Osteoblast (primary cell): ENCODE measurements at places on chromosomes 3 and 15. TPM values are rescaled to one million over a fixed set of nuclear protein-coding genes. Genes with fewer than 3 reads are reported as not detected.

GRCh38 chr15:55522742-55523450 lies 14.9 kb upstream of the DNAAF4 start:
- H3K4me1 ChIP-seq: no peaks in the 10 kb centered on the region
- DNase-seq: no peak
- H3K27me3 ChIP-seq: no peaks in the 10 kb centered on the region
- no peaks in the 10 kb centered on the region for H3K36me3 ChIP-seq
- no peak overlapping the region for H3K27ac ChIP-seq

GRCh38 chr3:14210290-14210688 lies 31.7 kb downstream of the LSM3 start:
- H3K4me3 ChIP-seq: no peak overlapping the region
- H3K36me3 ChIP-seq: no peaks in the 10 kb centered on the region
- H3K27ac ChIP-seq: peak overlapping the region; percentile 83
- H3K27me3 ChIP-seq: no peaks in the 10 kb centered on the region
- peaks cover 47% of the 10 kb centered on the region for H3K4me1 ChIP-seq
- DNase-seq: no peak

DNA sequence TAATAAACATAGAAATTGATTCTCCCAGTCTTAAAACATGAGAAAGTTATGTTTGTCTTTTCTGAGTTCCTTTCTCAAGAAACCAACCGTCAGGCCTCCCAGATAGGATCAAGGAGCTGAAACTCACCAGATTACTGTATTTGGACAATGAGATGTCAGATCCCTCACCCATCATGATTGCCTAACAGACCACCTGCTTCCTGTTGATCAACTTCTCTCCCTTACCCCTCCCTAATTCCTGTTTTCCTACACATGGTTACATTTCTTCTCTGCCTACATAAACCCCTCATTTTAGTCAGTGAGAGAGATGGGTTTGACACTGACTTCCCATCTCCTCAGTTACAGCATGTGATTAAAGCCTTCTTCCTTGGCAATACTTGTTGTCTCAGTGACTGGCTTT lies 917.5 kb downstream of the FHIT start:
- H3K4me3 ChIP-seq: no peak overlapping the region
- no peaks in the 10 kb centered on the region for H3K27me3 ChIP-seq
- DNase-seq: no peak
- H3K27ac ChIP-seq: no peak overlapping the region
- no peaks in the 10 kb centered on the region for H3K4me1 ChIP-seq

PML gene
- total RNA-seq: 46.7 and 50.7 TPM in 2 replicates

DNA sequence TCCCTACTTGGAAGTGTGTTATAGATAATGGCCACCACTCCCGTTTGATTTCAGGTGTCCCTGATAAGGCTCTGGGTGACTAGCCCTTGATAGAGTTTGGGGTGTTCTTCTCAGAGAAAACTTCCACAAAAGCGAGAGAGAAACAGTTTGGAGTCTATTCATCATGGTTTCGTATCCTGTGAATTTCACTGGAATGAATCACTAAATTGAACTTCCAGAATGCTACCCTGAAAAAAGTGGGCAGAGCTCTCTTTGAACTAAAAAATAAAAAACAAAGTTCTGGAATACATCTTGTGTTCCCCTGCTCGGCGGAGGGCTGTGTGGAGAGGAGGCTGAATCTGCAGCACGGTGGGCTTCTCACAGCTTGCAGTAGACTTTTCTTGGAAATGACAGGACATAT lies 52.8 kb upstream of the FAM98B start:
- peak overlapping the region; percentile 3 for H3K4me3 ChIP-seq
- no peaks in the 10 kb centered on the region for H3K36me3 ChIP-seq
- peaks cover 25% of the 10 kb centered on the region for H3K4me1 ChIP-seq
- no peak for DNase-seq

DNA sequence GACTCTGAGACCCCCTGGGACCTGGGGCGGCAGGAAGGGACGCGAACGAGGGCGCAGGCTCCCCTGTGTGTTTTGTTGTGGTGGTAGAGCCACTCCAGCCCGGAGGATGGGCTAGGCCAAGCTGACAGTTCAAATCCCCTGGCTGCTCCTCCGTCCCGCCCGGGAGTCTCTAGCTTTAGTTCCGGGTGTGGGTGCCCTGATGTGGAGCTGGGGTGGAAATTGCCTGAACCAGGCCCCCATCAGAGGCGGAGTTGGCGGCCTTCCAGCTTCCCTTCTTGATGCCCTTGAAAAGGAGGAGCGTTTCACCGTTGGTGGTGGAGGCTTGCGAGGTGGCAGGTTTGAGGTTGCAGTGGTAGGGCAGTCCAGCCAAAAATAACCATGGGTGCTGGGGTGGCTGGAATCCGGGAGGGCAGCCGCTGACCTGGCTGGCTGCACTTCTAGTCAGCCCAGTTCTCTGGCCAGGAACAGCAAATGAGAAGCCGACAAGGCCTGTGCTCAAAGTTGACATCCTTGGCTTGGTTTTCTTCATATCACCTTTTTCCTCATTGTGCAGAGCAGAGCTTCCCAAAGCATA lies 817 bp downstream of the CLK3 start:
- H3K27me3 ChIP-seq: peaks cover 4% of the 10 kb centered on the region
- H3K27ac ChIP-seq: peak overlapping the region; percentile 88
- peak overlapping the region; percentile 87 for H3K4me3 ChIP-seq
- peaks cover 25% of the 10 kb centered on the region for H3K36me3 ChIP-seq

- H3K27ac ChIP-seq: no peak overlapping the region
- H3K27me3 ChIP-seq: no peaks in the 10 kb centered on the region
- no peak overlapping the region for H3K4me3 ChIP-seq
- no peaks in the 10 kb centered on the region for H3K36me3 ChIP-seq
- H3K4me1 ChIP-seq: no peaks in the 10 kb centered on the region
These were observed 39.8 kb downstream of the IDH2 start for GRCh38 chr15:90062462-90062932.

DNA sequence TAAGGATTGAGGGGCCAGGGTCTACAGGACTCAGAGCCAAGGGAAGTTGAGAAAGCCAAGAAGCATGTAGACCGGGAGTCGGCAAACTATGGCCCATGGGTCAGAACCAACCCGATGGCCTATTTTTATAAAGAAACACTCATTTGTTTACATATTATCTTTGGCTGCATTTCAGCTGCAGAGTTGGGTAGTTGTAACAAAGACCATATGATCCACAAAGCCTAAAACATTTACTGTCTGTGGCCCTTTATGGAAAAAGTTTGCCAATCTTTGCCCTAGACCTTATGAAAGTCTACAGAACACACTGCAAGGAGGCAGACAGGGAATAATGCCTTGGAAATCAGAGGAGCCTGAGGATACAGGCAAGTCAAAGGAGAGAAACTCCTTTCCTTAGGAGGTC lies 63.2 kb upstream of the MNS1 start:
- H3K27me3 ChIP-seq: peaks cover 12% of the 10 kb centered on the region
- H3K4me1 ChIP-seq: peaks cover 8% of the 10 kb centered on the region
- DNase-seq: no peak
- no peaks in the 10 kb centered on the region for H3K36me3 ChIP-seq
- no peak overlapping the region for H3K27ac ChIP-seq

DNA sequence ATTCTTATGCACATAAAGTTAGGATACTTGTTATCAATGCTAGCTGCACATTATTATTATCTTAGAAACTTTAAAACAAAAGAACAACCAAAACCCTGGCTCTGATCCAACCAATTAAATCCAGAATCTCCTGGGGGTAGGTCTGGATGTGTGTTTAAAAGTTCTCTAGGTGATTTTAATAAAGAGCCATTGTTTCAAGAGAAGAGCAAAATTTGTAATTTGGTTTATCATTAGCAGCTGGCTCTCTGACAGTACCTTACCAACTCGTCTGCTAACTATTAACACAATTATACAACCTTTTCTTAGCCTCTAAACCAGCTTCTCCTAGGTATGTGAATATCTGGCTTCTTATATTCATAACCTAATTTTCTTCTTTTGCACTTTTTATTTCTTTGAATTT lies 68.9 kb downstream of the IFT80 start:
- no peaks in the 10 kb centered on the region for H3K27me3 ChIP-seq
- H3K4me3 ChIP-seq: no peak overlapping the region
- H3K4me1 ChIP-seq: peaks cover 11% of the 10 kb centered on the region
- no peak for DNase-seq
- no peaks in the 10 kb centered on the region for H3K36me3 ChIP-seq

- no peak overlapping the region for H3K27ac ChIP-seq
- no peaks in the 10 kb centered on the region for H3K27me3 ChIP-seq
- H3K4me3 ChIP-seq: no peak overlapping the region
- H3K36me3 ChIP-seq: no peaks in the 10 kb centered on the region
These were observed 379.7 kb downstream of the NAALADL2 start for GRCh38 chr3:175238801-175239200.

DNA sequence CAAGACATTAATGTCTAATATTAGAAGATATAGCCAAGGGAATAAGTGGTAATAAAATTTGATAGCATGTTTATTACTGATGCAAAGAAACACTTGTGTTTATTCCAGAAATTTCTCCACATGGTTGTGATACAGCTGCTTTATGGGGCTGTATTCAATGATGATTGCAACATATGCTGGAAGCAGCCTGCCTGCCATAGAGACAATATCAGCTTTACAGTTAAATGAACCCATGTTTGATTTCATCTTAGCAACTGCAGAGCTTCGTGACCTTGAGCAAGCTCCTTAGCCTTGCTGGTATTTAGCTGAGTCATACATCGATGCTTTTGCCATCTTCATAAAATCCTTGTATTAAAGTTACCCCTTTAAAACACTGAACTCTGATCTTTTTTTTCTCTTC lies 168.1 kb upstream of the STAC start:
- no peaks in the 10 kb centered on the region for H3K27me3 ChIP-seq
- peaks cover 2% of the 10 kb centered on the region for H3K4me1 ChIP-seq
- H3K4me3 ChIP-seq: no peak overlapping the region
- no peaks in the 10 kb centered on the region for H3K36me3 ChIP-seq
- DNase-seq: no peak

GRCh38 chr3:38114052-38114874 lies 22.7 kb downstream of the ACAA1 start:
- no peak for DNase-seq
- H3K4me1 ChIP-seq: no peaks in the 10 kb centered on the region
- H3K36me3 ChIP-seq: no peaks in the 10 kb centered on the region
- H3K27ac ChIP-seq: no peak overlapping the region
- no peak overlapping the region for H3K4me3 ChIP-seq

GRCh38 chr3:20245781-20246180 lies 59.8 kb upstream of the SGO1 start:
- H3K27ac ChIP-seq: no peak overlapping the region
- H3K4me3 ChIP-seq: no peak overlapping the region
- no peaks in the 10 kb centered on the region for H3K36me3 ChIP-seq
- no peak for DNase-seq

GOLGA6L7 gene
- not detected in 2 replicates for total RNA-seq

DNA sequence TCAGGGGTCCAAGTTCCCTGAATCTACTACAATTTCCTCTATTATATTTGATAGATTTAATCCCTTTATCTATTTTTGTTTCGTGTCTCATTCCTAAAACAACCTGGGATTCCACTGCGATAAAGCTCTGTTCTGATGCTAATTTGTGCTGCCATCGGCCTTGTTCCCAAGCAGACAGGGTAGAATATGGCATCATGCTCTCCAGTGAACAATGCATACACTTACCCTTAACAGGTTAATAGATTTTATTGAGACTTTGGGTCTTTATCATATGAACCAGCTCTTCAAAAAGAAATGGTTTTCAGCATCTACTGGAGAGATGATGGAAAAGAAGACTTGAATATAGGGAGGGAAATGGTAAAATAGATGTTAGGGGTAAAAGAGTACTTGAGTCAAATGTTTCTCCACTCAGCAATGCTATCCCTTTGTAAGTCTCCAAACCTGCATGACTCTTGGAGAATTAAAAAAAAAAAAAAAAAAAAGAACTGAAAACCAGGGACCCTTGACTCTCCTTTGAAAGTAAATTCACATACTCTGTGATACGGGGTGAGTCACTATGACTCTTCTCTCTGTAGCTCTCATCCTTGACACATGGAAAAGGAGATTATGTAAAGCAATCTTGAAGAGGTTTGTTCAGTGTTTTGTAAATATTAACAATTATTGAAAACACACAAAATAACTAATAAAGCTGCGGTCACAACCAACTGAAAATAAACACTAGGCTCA lies 268.8 kb downstream of the ZBTB20 start:
- H3K4me3 ChIP-seq: no peak overlapping the region
- no peak for DNase-seq
- H3K27ac ChIP-seq: peak overlapping the region; percentile 27

WDR53 gene
- 6.8 and 7.2 TPM in 2 replicates for total RNA-seq

ASB7 gene
- total RNA-seq: 17.1 and 18.1 TPM in 2 replicates

DNA sequence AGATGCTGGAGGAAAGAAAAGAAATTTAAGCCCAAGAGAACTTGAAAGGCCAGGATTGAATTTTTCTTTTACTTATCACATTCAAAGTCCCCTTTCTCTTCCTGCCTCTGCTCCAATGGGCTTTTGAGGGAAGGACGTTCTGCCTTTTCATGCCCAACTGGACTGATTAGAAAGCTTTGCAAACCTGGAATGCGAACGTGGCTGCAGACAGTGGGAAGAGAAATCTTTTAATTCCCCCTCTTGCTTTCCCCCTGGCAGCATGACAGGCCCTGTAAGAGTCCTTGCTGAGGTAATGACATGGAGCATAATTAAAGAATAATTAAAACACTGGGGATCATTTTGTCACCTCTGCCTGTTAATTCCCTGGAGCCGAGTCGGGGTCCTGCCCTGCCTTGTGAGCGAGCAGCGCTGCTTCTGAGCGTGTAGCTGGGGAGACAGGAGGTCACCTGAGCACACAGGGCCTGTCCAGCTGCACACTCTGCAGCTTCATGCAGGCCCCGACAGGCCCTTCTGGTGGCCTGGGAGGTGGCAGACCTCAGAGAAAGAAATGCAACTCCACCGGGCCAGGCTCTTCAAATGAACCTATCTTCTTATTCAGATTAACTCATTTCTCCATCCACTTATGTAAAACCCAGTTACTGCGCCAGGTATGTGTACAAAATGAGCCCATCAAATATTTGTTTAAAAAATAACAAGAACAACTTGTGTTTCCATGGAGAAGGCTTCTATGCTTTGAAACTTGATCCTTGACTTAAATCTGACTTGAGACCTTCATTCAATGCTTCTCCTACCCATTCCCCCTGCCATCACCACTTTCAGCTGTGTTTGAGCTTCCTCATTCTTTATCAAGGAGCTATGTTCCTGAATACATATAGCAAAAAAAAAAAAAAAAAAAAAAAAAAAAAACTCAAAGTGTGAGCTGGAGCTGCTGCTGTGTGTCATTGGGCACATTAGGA lies 628.2 kb upstream of the CFAP20DC start:
- H3K4me1 ChIP-seq: no peaks in the 10 kb centered on the region
- no peak overlapping the region for H3K4me3 ChIP-seq
- H3K27me3 ChIP-seq: no peaks in the 10 kb centered on the region
- H3K27ac ChIP-seq: no peak overlapping the region

GRCh38 chr15:32852771-32853170 lies 135.0 kb downstream of the GREM1 start:
- H3K4me1 ChIP-seq: peaks cover 46% of the 10 kb centered on the region
- no peaks in the 10 kb centered on the region for H3K27me3 ChIP-seq
- DNase-seq: no peak
- H3K36me3 ChIP-seq: no peaks in the 10 kb centered on the region
- no peak overlapping the region for H3K4me3 ChIP-seq
- peak overlapping the region; percentile 100 for H3K27ac ChIP-seq

SPINK8 gene
- not detected in 2 replicates for total RNA-seq

CD200 gene
- 1.5 and 3.3 TPM in 2 replicates for total RNA-seq
